ENCODE measurements at places on chromosomes 3 and 15.

DNA sequence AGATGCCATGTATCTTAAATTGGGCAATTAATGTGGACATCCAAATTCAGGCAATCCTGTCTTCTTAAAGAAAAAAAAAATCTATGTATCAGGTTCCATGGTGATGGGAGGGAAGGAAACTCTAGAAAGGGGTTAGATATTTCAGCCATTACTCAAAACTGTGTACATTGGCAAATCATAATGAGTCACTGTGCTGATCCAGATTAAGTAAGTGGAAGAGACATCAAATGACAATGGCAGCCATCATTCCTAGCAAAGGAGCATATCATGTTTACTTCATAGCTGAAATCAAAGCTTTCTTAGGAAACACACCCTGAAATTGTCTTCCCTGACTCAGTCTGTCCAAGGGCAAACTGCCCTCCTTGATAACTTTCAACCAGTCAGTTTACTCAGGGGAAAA lies 713.3 kb upstream of the GBE1 start:
- DNase-seq = no peak

DNA sequence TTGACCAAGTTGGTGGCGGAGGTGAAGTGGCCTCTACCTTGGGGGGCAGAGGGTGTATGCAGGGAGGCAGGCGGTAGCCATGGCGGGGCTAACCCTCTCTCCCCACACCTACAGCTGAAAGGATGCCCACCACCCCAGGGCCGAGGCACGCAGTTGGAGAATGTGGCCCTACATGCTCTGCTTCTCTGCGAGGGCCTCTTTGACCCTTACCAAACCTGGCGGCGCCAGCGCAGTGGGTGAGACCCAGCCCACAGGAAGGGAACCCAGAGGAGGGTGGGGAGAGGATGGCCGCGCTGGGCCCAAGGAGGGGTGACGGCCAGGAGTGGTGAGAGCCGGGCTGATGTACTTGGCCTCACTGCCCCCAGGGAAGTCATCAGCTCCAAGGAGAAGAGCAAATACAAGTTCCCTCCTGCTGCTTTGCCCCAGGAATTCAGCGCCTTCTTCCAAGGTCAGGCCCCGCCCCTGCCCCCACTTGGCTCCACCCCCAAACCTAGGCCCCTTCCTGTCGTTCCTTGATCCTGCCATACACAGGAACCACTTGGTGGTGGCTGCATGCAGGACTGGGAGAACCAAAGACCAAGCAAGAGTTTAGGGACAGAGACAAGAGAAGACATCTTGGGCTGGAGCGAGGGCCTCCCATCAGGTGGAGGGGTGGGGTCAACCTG lies 9.8 kb downstream of the NBEAL2 start:
- DNase-seq = no peak

DNA sequence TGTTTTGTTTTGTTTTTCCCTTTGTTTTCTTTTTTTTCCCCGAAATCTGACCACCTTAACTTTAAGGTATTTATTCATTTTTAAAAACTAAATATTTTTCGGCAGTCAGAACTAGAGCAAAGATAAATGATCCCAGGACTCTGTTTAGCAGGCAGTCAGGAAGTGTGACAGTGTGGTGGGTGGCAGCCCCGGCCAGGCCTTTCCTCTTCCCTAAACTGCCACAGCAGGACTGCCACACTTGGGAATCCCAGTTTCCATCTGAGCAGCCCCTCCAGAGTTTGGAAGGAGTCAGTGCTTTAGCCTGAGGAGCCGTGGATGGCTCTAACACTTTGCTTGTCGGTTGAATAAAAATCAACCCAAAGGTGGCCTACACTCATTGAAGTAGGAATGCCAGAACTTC lies 6.9 kb downstream of the CCRL2 start:
- DNase-seq = no peak

DNA sequence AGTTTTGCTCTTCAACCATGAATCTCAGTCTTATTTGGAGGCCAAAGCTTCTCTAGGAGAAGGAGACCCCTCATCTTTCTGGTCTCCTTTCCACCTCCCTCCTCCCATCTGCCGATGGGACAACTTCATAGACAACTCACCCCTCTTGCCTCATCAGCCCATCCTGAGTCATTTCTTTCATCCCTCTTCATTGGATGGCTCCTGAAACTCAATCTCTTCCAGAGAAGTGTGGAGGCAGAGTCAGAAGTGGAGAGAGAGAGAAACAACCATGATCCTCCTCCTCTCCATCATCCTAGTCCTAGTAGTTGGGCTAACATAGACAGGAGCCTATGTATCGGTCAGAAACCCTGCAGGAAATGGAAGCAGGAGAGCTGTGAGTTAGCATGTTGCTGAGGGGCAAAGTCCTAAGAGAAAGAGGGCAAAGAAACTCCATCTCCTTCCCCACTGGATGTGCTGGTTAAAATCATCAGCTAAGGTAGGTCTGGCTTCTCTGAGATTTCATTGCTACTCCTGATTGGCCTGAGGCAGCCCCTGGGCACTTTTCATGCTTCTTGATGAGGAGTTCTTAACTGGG lies 21.3 kb upstream of the HCN4 start:
- no peak for DNase-seq

DNA sequence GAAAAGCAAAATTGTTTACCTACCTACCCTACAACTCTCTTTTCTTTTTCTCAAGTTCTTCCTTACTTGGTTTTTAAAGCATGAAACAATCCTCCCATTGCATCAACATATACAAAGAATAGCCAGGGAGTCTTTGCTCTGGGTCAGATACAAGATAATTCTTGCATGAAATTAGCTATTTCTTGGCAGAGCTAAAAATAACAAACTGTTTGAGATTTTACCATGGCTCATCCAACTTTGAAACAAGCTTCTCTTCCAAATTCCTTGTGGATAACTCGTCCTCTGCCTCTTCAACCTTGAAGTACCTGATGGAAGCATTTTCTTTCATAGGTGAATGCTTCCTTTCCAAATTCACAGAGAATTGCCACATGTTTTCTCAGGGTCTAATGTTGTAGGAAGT lies 9.2 kb upstream of the CBLB start:
- DNase-seq = no peak

DNA sequence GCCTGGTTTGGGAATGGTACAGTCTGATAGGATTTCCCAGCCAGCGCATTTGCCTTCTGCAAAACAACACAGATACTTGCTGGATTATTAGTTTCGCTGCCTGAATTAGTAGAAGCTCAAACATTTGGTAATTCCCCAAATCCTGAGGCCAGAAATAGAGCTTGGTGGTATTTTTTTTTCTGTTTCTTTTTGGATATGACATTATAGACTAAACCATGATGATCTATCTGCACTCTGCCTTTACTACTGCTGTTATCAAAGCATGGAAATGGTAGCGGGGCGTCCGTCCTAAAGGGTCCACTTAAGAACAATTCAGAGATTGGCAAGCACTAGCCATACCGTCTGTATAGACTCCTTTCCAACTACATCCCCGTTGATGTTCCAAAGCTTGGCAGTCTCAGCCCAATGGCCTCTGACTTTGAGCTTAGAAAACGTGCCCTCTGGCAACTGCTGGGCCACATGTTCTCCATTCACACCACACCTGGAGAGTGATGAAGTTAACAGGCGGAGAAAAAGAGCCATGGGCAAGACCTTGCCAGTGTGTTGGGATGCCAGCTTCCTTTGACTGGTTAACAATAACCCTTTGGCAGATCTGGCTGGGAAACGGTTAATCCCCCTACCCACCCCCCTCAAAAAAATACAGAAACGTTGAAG lies 241.0 kb upstream of the NR2F2 start:
- no peak for DNase-seq

DNA sequence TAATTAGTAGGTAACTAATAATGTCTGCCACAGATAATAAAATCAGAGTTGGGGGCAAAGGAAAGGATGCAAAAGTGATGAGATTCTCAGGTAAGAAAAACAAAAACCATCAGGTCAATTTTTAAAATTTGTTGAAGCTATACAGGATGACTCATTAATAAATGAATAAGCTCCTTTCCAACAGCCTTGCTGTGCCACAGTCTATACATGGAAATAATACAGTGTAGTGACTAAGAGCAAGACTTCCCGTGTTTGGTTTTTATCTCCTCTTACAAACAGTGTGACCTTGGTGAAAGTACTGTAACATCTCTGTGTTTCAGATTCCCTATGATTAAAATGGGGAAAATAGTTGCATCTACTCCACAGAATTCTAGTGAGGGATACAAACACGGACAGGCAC lies 331.6 kb downstream of the PYDC2 start:
- no peak for DNase-seq

GRCh38 chr15:52857471-52857870 lies 67.3 kb upstream of the ONECUT1 start:
- no peak for DNase-seq

GRCh38 chr15:70411143-70411863 lies 313.6 kb upstream of the TLE3 start:
- no peak for DNase-seq

DNA sequence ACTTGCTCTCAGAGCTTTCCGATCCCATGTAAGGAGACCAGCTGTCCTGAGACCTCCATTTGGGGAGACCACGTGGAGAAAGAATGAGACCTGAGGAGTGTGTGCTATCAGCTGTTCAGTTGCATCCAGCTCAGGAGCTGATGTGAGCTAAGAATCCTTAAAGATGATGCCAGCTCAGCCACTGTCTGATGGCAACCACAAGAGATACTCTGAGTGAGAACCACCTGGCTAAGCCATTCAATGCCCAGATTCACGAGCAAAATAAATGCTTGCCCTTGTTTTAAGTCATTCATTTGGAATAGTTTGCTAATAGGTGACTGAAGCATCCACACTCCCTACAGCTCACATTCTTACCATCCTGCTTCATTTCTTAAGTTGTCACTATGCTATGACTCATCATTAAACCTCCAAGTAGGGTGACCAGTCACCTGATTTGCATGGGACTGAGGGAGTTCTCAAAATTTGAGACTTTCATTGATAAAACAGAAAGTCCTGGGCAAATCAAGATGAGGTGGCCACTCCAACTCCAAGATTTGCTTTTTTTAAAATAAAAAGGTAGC lies 56.4 kb downstream of the SPTSSB start:
- DNase-seq = no peak

DNA sequence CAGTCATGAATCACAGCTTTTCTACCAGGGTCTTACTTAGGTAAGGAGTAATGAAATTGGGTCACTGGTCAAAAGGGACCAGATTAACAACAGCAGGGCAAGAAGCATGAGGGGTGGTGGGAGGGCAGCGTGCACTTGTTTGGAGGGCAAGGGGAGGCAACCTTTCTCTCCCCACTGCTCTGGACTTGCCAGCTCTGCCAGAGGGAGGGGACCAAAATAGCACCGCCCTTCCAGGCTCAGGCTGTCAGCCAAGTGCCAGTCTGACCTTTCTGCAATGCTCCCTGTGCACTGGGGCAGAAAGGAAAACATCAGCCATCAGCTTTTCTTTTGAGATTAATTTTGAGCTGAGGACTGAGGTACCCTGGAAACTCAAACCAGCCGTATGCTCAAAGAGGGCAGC lies 4.5 kb upstream of the ULK3 start:
- no peak for DNase-seq

DNA sequence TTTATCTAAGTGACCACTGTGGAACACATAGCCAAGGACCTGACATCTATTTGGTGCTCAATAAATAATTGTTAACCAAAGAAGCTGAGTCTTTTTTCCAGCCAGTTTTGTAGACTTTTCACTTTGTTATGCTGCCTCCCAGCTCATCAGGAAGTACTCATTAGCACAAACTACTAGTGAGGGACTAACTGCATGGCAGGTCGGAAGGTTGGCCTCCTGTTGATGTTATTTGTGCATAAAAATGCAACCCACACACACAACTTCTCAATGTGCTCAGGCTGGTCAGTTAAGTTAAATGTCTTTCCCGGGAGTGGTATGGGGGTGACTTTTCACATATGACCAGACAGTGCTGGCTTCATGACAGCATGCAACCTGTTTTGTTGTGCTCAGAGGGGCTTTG lies 263.0 kb upstream of the TOPAZ1 start:
- DNase-seq = no peak

DNA sequence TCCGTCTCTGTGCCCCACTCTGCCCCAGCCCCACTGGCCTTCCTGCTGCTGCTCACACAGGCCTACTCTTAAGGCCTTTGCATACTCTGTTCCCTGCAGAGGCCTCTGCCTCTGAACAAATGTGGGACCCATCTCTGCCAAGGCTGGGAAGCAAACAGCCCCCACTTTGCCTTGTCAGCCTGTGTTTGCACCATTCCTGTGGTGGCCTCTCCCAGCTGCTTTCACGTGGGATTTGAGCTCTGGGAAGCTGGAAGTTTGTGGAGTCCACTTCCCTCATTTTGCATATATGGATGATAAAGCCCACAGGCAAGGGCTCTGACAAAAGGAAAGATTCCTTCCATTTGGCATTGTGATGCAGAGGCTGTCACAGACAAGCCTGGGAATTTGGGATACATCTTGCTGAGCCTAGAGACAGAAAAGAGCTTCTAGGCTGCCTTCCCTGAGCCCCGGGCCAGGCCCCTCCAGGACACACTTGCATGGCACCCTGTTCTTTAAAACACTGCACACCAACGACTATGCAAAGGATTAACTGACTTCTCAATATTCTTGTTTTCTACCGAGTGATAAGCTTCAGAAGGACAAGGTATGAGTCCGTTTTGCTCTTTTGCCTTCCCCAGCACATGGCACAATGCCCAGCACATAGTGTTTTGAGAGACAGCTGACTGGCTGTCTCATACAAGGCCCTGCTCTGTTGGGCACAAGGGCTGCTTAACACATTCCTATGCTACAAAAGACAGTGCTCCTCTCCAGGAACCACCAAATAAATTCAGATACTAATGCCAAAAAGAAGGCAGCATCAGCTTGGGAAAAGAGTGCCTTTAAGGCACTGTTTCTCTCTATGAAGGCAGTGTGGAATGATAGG lies 120.7 kb upstream of the TOPAZ1 start:
- DNase-seq = no peak

GRCh38 chr3:18044971-18045880 lies 302.8 kb upstream of the TBC1D5 start:
- DNase-seq = no peak

GRCh38 chr15:83436513-83437158 lies 10.5 kb upstream of the SH3GL3 start:
- no peak for DNase-seq

- no peak for DNase-seq
Measured at GRCh38 chr3:149575213-149575960, 82.4 kb downstream of the WWTR1 start.

- no peak for DNase-seq
Measured at GRCh38 chr3:71166339-71167240, 416.9 kb downstream of the FOXP1 start.

DNA sequence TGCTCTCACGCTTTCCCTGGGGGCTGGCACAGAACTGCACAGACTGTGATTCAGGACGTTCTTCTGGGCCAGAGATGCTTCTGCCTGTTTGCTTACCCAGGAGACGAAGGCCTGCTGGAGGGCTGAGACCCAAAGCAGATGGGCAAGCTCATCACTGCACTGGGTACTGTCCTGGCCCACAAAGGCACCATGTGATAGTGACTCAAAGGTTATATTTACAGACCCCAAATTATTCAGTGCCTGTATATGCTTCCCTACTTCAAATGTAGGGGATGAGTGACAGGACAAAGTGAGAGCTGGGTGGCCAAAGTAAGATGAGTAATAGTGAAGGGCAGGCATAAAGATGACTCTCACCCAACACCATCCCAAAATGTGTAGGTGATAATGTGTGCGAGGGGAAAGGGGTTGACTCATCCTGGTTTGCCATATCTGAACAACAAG lies 127.4 kb downstream of the WDR76 start:
- DNase-seq = no peak

Data from activated CD8-positive, alpha-beta memory T cell treated with anti-CD3 and anti-CD28 coated beads, Interleukin-2, amount 50 U/mL, for 4 hours (primary cell).